ENCODE measurements at places on chromosomes 13 and 19. TPM values are rescaled to one million over a fixed set of nuclear protein-coding genes. Genes with fewer than 3 reads are reported as not detected.

DNA sequence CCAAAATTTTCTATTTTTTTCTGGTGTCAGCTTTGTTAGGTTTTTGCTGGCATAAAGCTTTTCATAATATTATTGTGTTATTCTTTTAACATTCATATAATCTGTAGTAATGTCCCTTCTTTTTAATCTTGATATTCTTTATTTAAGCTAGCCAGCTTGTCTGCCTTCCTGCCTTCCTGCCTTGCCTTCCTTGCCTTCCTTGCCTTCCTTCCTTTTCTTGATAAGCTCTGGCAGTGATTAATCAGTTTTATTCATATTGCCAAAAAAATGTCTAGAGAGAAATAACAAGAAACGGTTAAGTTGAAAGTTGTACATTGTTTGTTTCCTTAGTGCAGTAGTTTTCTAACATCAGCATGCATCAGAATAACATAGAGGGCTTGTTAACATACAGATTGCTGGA, 257.5 kb downstream of the MAB21L1 start:
- no peaks in the 10 kb centered on the region for H3K36me3 ChIP-seq
- no peaks in the 10 kb centered on the region for H3K4me1 ChIP-seq
- H3K27ac ChIP-seq: no peak overlapping the region
- no peak for DNase-seq

GRCh38 chr13:39604756-39605155, 1.8 kb upstream of the LHFPL6 start:
- no peak overlapping the region for H3K27ac ChIP-seq
- peaks cover 9% of the 10 kb centered on the region for H3K4me1 ChIP-seq
- DNase-seq: peak; percentile 66
- peaks cover 5% of the 10 kb centered on the region for H3K27me3 ChIP-seq
- no peaks in the 10 kb centered on the region for H3K36me3 ChIP-seq

DNA sequence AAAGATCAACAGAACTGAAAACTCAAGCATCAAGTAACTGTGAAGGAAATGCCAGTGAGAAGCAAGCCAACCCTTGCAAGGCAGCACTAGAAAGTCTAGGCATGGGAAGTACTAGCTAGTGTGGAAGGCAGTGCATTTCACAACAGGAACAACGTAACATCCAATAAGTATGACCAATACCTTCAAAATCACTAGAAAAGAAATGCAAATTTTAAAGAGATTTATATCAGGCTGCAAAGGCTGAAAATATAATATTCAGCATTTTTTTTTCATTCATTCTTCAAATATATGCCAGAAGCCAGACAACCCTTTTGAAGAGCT, 121.9 kb downstream of the DLEU7 start:
- DNase-seq: no peak
- H3K4me3 ChIP-seq: no peak overlapping the region
- H3K27me3 ChIP-seq: no peaks in the 10 kb centered on the region

DNA sequence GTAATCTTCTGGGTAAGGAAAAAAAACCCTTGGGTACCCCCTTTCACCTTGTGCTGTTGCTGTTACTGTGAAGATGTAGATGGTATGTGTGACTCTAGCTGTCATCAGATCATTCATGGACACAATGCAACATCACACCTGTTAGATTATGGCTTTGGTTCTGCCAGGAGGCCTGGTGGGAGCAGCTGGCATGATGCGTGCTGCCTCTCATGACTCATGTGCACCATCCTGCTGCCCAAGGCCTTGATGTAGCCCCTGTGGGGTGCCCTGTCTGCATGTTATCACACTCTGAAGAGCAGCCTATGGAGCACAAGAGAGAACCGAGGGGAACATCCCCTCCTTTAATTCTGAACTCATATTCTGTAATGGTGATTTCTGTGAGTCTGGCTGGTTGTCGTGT, 57.7 kb upstream of the TEX29 start:
- no peaks in the 10 kb centered on the region for H3K27me3 ChIP-seq
- no peak overlapping the region for H3K4me3 ChIP-seq
- H3K27ac ChIP-seq: no peak overlapping the region
- DNase-seq: no peak
- H3K36me3 ChIP-seq: peaks cover 35% of the 10 kb centered on the region

GRCh38 chr19:30390356-30390988, 18.3 kb downstream of the ZNF536 start:
- no peak for DNase-seq
- H3K27me3 ChIP-seq: no peaks in the 10 kb centered on the region
- no peaks in the 10 kb centered on the region for H3K36me3 ChIP-seq
- no peak overlapping the region for H3K4me3 ChIP-seq
- peaks cover 9% of the 10 kb centered on the region for H3K4me1 ChIP-seq
- no peak overlapping the region for H3K27ac ChIP-seq

- H3K27ac ChIP-seq: peak overlapping the region; percentile 40
- no peaks in the 10 kb centered on the region for H3K27me3 ChIP-seq
- H3K4me3 ChIP-seq: no peak overlapping the region
- peaks cover 5% of the 10 kb centered on the region for H3K4me1 ChIP-seq
These were observed 188.3 kb downstream of the KLF12 start for GRCh38 chr13:73945871-73946270.

DNA sequence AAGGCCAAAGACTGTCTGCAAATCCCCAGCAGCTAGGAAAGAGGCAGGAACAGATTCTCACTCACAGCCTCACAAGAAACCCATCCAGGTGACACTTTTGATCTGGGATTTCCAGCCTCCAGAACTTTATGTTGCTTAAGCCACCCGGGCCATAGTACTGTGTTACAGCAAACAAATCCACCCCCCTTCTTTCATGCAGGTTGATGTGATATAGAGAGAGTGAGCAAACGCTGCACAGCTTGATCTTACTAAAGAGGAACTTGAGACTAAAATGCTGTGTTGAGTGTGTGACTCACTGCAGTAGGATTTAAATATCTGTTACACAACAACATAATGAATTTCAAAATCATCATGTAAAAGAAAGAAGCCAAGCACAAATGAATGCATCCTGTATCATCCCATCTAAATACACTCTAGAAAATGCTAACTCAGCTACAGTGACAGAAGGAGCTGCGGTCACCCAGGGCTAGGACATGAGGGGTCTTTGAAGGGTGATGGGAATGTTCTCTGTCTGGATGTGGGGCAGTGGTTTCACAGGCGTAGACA, 32.2 kb downstream of the RCBTB2 start:
- peaks cover 26% of the 10 kb centered on the region for H3K36me3 ChIP-seq
- H3K27me3 ChIP-seq: no peaks in the 10 kb centered on the region
- H3K27ac ChIP-seq: no peak overlapping the region
- no peak overlapping the region for H3K4me3 ChIP-seq
- DNase-seq: no peak

- DNase-seq: no peak
- no peaks in the 10 kb centered on the region for H3K4me1 ChIP-seq
- H3K4me3 ChIP-seq: no peak overlapping the region
These were observed 64.2 kb downstream of the URI1 start for GRCh38 chr19:30006207-30006606.

DNA sequence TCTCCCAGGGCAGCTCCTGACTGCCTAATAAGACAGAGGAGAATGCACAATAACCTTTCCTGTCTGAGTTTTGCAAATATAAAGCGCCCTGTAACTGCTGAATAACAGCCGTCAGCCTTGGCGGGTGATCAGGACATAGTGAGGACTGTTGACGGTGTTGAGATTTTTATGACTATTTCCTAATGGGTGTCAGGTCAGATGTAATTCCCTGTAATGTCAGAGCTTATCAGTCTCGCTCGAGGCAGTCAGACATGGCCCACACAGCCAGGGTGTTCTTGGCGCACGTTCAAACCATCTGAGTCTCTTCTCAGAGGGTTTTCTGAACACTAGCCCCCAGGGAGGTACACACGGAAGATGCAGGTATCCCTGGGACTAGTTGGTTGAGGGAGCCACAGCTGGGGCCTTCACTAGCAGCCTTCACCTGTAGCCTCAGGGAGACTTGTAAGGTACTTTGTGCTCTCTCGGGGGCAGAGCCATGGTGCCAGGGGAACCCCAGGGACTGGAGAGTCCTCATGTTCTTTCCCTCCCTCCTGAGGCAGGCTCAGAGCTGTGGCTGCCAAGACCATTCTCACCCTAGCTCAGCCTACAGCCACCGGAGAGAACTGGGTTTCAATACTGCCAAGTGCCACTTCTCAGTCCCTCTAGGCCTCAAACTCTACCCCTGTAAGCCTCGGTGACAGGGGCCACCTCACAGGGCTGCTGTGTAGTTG, 213.1 kb downstream of the UQCRFS1 start:
- H3K27me3 ChIP-seq: no peaks in the 10 kb centered on the region
- H3K27ac ChIP-seq: no peak overlapping the region
- no peaks in the 10 kb centered on the region for H3K36me3 ChIP-seq
- H3K4me3 ChIP-seq: no peak overlapping the region

- no peaks in the 10 kb centered on the region for H3K36me3 ChIP-seq
- H3K4me3 ChIP-seq: no peak overlapping the region
- H3K27ac ChIP-seq: no peak overlapping the region
- DNase-seq: no peak
- H3K27me3 ChIP-seq: no peaks in the 10 kb centered on the region
These were observed 41.3 kb downstream of the RNASEH2B start for GRCh38 chr13:50950849-50951248.

GRCh38 chr13:32881074-32881776, 135.0 kb upstream of the KL start:
- no peak for DNase-seq
- no peaks in the 10 kb centered on the region for H3K4me1 ChIP-seq
- no peak overlapping the region for H3K27ac ChIP-seq
- H3K36me3 ChIP-seq: no peaks in the 10 kb centered on the region
- no peak overlapping the region for H3K4me3 ChIP-seq
- no peaks in the 10 kb centered on the region for H3K27me3 ChIP-seq

- H3K36me3 ChIP-seq: no peaks in the 10 kb centered on the region
- H3K4me1 ChIP-seq: no peaks in the 10 kb centered on the region
- no peak overlapping the region for H3K4me3 ChIP-seq
- no peaks in the 10 kb centered on the region for H3K27me3 ChIP-seq
- DNase-seq: peak; percentile 53
- H3K27ac ChIP-seq: no peak overlapping the region
These were observed 362.4 kb downstream of the KCTD12 start for GRCh38 chr13:76523740-76524340.

GRCh38 chr13:113202912-113203311, 5.6 kb downstream of the PCID2 start:
- H3K27me3 ChIP-seq: no peaks in the 10 kb centered on the region
- H3K27ac ChIP-seq: no peak overlapping the region
- no peak overlapping the region for H3K4me3 ChIP-seq
- H3K4me1 ChIP-seq: peaks cover 5% of the 10 kb centered on the region

DNA sequence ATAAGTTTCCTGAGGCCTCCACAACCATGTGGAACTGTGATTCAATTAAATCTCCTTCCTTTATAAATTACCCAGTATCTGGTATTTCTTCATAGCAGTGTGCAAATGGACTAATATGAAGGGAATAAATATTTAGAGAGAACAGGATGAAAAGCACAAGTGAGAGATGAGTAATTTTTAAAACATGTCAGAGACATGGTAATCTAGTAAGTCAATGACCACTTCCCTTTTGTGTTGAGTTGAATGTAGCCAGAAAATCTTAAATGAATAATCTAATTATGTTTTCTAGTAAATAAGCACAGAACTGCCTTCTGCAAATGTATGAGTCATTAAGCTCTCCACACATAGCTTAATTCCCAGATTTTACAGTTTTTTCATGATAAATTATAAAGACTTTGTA, 524.1 kb upstream of the SLITRK5 start:
- H3K4me1 ChIP-seq: no peaks in the 10 kb centered on the region
- no peak overlapping the region for H3K4me3 ChIP-seq
- H3K27me3 ChIP-seq: no peaks in the 10 kb centered on the region
- no peak overlapping the region for H3K27ac ChIP-seq

- H3K4me1 ChIP-seq: peaks cover 27% of the 10 kb centered on the region
- H3K36me3 ChIP-seq: no peaks in the 10 kb centered on the region
- peak overlapping the region; percentile 42 for H3K27ac ChIP-seq
- DNase-seq: peak; percentile 22
These were observed 8.0 kb upstream of the AMER2 start for GRCh38 chr13:25179832-25180774.

DNA sequence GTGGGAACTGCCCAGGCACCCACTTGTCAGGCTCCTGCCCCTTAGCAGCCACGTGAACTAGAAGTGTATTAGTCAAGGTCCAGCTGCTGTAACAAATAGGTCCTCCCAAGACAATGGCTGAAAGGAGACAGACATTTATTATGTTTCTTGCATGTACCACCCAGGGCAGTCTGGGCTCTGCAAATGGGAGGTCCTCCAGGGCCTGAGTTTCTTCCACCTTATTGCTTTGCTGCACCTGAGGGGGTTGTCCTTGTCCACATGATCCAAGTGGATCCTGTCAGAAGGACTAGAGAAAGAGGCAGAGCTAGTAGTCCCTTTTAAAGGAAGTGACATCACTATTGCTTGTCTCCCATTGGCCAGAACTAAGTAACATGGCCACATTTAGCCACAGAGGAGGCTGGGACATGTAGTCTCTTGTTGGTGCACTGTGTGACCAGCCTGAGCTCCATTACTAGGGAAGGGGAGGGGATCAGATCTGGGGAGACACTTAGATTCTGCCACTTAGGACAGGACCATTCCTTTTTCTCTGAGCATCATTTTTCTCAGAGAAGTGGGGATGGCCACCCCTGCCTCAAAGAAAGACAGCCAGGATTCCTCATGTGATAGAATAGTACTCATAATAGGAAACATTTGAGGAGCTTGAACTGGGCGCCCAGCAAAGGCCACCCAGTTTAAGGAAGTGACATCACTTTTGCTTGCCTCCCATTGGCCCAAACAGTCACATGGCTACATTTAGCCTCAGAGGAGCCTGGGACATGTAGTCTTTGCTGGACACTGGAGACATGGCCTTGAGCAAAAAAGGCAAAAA, 15.1 kb downstream of the CC2D1A start:
- H3K27me3 ChIP-seq: no peaks in the 10 kb centered on the region
- no peak overlapping the region for H3K27ac ChIP-seq
- no peak for DNase-seq
- H3K4me3 ChIP-seq: no peak overlapping the region
- peaks cover 3% of the 10 kb centered on the region for H3K4me1 ChIP-seq

- no peak overlapping the region for H3K4me3 ChIP-seq
- DNase-seq: no peak
- no peaks in the 10 kb centered on the region for H3K4me1 ChIP-seq
- H3K27me3 ChIP-seq: no peaks in the 10 kb centered on the region
- no peak overlapping the region for H3K27ac ChIP-seq
These were observed 67.1 kb upstream of the ATP12A start for GRCh38 chr13:24613128-24613527.

- DNase-seq: peak; percentile 78
- peak overlapping the region; percentile 17 for H3K27ac ChIP-seq
- H3K4me3 ChIP-seq: no peak overlapping the region
- H3K4me1 ChIP-seq: peaks cover 3% of the 10 kb centered on the region
These were observed 350.8 kb downstream of the MYO16 start for GRCh38 chr13:108980237-108980636.

The GGACT gene
- 3.4 TPM for polyA plus RNA-seq

The FGF21 gene
- polyA plus RNA-seq: not detected

The KLK3 gene
- polyA plus RNA-seq: not detected

The SPRY2 gene
- 81.0 TPM for polyA plus RNA-seq

The FOSB gene
- polyA plus RNA-seq: 66.5 TPM

The PRR22 gene
- polyA plus RNA-seq: 3.9 TPM

The C5AR1 gene
- 3.0 TPM for polyA plus RNA-seq

The ZNF699 gene
- 5.8 TPM for polyA plus RNA-seq

Data from spinal cord (tissue), 10 donors.